ENCODE measurements at places on chromosomes 4 and X.
A peak's percentile ranks its signal among the peaks of the same experiment; 100 is the strongest.

- DNase-seq: no peak
Observed at GRCh38 chr4:40350627-40351227, 15.6 kb downstream of the CHRNA9 start.

DNA sequence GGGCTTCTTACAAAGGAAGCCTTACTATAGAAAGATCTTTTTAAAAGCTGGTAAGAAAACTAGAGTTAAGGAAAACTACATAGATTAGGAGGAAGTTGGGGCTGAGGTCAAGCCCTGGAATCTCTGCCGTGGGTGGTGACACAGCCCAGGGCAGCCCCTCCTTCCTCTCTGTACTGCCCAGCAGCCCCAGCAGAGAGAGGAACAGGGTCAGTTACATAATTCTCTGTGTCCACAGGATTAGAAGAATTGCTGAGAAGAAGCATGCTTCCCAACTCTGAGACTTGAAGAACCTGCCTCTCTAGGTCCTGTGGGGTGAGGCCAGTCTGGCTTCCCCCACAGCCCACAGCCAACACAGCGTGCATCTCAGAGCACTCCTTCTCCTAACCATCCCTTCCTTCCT is 9.2 kb upstream of the ABLIM2 start:
- DNase-seq: no peak

GRCh38 chr4:8740666-8741395 is 130.8 kb downstream of the HMX1 start:
- no peak for DNase-seq

DNA sequence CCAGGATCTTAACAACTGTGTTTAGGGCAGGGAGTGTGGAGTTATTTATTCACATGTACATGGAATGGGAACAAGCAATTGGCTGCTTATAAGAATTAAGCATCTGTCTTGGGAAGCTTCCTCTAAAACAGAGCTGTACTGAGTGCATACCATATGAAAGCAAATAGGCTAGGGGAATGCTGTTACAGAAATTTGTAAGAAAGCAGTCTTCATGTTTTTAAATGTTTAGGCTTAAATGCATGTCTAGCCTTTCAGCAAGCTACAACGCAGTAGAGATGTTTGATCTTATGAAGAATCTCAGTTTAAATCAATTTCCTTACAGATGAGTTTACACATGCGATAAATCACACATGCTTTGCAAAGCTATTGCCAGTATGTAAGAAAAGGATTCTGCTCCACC is 123.1 kb upstream of the MID1 start:
- DNase-seq: no peak

DNA sequence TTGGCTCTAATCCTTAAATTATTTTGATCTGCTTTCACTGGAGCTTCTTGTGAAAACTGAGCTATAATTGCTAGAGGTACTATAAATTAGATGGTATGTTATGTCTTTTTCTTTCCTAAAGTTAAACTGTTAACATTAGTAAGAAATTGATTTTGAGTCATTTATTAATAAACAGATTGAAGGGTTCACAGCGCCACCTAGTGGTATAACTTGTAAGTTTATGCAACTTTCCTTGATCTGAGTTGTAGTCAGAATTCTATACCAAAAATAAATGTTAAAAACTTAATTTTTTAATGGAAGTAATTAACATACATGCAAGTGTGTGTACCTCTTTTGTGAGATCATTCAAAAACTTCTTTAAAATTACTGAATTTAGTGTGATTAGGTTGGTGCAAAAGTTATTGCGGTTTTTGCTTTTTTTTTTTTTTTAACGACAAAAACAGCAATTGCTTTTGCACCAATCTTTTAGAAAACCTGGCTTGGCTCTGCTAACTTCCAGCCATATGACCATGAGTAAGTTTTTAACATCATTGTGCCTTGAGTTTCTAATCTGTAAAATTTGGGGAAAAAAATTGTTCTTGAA is 151.5 kb downstream of the CENPC start:
- DNase-seq: peak; percentile 39

GRCh38 chrX:121831601-121832000 is 784.2 kb downstream of the GLUD2 start:
- no peak for DNase-seq

DNA sequence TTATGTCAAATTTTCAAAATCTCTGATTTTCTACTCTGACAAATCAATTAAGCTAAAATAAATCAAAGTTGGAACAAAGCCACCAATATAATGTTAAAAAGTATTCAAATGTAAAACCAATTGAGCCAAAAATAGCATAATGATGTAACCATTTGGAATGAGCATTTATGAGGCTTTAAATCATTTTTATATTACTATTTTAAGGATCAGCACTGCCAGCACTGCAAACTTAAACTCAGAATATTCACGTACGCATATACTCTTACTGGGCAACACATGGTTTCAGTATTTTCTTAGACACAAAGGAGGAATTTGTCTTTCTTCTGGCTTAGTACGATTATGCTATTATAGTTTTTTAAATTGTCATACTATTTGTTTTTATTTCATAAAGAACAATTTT is 52.2 kb downstream of the AFAP1 start:
- DNase-seq: no peak

DNA sequence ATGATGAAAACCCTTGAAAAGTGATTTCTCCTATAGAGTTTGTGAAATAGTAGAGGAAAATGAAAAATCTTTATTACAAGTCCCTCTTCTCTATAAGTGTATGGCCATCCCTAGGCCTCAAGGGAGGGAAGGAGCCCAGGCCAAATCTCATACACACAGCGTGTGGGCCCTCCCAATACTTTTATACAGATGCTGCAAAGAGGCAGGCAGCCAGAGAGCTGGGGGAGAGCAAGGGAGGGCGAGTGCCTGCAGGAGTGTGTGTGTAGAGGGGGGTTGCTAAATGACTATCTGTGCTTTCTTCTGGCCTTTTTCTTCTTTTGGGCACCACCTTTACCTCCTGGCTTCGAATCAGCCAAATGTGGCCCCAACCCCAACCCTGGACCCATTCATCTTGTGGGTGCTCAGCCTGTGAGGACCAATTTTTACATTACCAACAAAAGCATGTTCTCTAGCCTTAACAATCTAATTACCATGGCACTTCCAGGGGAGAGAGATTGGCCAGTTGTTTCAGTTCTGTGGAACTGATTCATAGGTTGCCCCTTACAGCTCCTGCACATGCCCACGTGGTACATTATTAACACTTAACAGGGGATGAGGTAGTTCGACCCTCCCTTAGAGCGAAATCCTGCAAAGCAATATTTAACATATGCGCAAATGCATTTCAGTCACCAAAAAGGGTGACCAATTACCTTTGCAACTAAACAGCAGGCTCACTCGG is 2.0 kb downstream of the GPC3 start:
- no peak for DNase-seq

DNA sequence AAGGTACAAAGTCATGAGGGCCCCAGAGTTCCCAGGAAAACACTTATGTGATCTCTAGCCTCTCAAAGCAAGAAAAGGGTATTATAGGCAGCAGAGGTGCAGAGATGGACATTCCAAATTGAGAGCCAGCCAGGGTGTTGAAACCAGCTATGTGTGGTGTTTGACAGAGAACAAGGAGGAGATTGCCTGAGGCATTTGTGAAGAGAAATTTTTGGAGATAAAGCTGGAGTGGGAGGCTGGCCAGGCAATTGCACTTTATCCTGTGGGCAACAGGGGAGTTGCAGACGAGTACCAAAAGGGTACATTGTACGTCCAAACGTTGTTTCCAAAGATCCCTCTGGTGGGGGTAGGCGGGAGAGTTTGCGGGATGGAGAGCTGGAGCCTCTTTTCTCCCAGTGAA is 2.5 kb upstream of the GABRE start:
- DNase-seq: no peak

GRCh38 chr4:2852481-2852921 is 8.9 kb downstream of the ADD1 start:
- DNase-seq: peak; percentile 22

All from CD4-positive, alpha-beta T cell treated with Interleukin-17A for 1 hour (primary cell).